Cortex of kidney (tissue), 1 donor: ENCODE measurements at places on chromosomes 12 and 14.

GRCh38 chr12:6604259-6605029 is 2.7 kb downstream of the CHD4 start:
- no peak for DNase-seq

GRCh38 chr12:55703901-55704761 is 3.6 kb downstream of the ITGA7 start:
- no peak for DNase-seq

DNA sequence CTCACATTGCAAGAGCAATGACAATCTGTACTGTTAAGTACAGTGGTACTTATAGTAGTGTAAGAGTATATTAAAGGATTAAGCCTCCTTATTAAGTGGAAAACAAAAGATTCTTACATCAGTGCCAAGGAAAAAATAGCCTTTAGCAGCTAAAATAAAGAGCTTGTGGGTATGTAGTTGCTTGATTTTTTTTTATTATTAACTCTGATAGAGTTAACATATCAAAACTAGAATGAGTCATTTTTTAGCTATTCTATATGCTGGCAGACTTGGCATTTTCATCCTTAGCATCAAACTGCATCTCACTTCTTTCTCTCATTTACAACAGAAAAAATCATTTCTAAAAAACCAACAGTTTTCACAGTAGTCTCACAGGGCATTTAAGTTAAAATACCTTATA is 86.5 kb downstream of the ATP2B1 start:
- no peak for DNase-seq

DNA sequence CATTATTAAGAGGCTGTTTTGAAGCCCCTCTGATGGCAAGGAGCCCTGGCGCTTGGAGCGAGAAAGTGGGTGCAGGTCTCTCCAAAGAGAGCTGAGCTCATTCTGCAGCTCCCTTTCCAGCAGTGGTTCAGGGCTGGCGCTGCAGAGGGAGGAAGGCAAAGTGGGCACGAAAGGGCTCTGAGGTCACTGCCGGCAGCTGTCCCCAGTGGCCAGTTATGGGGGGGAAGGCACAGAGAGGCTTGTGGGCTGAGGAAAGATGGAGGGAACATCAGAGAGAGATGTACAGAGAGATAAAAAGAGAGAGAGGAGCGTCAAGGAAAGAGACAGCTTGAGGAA is 75.2 kb upstream of the TBX5 start:
- no peak for DNase-seq

GRCh38 chr14:98512501-98513251 is 759.3 kb downstream of the BCL11B start:
- no peak for DNase-seq

DNA sequence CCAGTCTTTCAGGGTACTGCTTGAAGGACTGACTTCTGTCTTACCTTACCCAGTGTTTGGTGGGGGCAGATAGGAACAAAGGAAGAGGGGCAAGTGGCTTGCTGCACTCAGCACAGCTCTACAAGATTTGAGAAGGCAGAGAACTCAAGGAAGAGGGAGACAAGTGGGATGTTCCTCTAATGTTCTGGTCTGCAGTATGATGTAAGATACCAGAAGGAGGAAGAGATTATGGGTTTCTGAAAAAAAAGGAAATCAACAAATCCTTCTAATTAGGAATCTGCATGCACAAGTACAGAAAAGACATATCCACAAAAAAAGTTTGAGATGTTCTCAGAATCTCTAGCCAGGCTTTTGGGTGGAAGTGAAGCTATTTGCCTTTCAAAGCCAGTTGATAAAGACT is 37.1 kb downstream of the USP15 start:
- DNase-seq = no peak

- no peak for DNase-seq
These were observed 2.0 kb upstream of the CHURC1 start for GRCh38 chr14:64912261-64912660.

DNA sequence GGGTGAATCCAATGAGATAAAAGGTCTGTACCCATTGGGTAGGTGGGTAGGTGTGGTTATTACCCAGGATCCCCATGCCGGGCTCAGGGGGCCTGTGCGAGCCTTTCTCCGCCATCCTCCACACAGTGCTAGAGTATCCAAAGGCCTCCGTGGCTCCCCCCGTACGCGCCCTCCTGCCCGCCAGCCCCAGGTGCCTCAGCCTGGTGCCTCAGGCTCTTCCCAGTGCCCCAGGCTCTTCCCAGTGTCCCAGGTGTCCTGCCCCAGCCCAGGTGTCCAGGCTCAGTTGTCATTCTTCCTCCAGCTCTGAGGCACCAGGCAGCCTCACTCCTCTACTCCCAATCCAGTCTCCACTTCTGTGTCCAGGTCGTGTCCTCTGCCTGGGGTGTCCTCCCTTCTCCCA is 27.6 kb upstream of the YY1 start:
- DNase-seq = no peak

DNA sequence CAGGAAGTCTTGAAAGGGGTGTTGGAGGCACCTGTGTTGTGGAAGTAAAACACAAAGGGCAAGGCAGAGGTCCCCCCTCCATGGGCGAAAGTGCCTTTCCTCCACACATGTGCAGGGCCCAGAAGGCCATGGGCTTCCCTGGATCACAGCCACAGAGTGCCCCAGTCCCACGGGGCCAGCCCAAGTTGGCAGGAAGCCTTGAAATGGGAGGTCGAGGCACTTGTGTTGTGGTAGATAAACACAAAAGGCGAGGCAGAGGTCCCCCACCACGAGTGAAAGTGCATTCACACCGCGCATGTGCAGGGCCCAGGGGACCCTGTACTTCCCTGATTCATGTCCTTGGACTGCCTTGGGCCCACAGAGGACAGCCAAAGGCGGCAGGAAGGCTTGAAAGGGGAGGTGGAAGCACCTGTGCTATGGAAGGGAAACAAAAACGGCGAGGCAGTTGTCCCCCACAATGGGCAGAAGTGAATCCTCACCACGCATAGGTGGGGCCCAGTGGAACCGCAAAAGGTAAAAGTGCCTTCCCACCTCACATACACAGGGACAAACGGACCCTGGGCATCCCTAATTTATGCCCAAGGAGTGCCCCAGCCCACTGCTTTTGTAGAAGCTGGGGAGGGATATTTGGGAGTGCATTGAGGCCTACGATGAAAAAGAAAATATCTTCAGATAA is 585.4 kb downstream of the ALG10 start:
- DNase-seq = no peak

- DNase-seq = no peak
These were observed 269.9 kb downstream of the DUSP6 start for GRCh38 chr12:89082370-89082753.
